ENCODE measurements at places on chromosomes 12 and 14.

DNA sequence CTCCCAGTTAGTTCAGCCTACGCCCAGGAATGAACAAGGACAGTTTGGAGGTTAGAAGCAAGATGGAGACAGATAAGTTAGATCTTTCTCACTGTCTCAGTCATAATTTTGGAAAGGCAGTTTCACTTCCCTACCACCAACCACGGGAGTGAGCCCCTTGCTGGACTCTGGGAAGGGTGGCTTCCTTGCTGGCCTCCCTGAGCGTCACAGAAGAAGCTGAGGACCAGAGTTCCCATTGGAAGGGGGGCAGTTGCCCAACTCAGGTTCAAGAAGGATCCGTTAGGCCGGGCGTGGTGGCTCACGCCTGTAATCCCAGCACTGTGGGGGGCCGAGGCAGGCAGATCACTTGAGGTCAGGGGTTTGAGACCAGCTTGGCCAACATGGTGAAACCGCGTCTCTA lies 106.2 kb upstream of the MAX start:
- DNase-seq: no peak

- DNase-seq: no peak
These were observed 101.4 kb upstream of the BBS10 start for GRCh38 chr12:76449583-76449982.

GRCh38 chr12:34377243-34378035 lies 355.1 kb downstream of the ALG10 start:
- DNase-seq: no peak

- no peak for DNase-seq
These were observed 21.0 kb upstream of the JDP2 start for GRCh38 chr14:75406856-75407255.

DNA sequence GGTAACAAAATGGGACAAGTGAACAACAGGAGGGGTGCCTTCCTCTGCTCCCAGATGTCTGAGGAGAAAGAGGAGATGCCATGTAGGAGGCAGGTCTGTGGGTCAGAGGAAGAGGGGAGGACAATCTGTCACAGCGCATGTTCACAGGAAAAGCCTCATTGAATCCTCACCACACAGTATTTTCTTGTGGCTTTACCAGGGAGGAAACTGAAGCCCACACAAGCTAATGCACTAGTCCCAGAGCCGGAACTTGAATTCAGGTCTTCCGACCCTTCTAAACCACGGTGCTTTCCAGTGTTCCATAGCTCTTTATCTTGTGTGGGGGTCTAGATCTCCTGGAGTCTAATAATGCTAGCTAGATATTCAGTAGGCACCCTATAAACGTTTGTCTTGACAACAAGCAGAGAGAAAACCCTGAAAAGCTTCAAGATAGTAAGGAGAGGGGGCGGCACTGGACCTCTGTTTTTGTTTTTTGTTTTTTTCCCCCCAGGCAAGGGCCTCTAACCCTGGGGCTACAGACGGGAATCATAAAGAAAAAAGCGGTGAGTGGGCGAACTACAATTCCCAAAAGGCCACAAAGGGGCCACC lies 371 bp upstream of the SHMT2 start:
- DNase-seq: no peak

- DNase-seq: no peak
These were observed 105.1 kb downstream of the LLPH start for GRCh38 chr12:66025477-66025876.

DNA sequence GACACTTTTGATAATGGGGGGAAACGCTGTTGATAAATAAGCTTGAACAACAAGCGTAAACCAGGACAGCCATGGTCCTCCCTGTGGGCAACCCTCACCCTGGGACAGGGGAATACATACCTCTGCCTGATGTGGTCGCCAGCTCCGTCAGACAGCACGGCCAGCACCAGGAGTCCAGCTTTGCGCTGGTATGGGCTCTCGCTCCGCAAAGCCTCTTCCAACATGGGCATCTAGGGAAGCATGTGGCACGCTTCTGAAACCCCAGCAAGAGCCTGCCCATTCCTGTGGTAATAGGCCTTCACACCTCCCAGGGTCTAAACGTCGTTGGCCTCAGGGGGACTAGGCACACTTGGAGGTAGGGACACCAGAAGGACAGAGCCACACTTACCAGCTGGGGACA lies 2.9 kb downstream of the IPO4 start:
- DNase-seq: no peak

GRCh38 chr14:51540364-51540763 lies 111.3 kb upstream of the FRMD6 start:
- DNase-seq: no peak

- DNase-seq: peak; percentile 15
These were observed 93.8 kb downstream of the BCL11B start for GRCh38 chr14:99177886-99178835.
